CD4-positive, alpha-beta T cell (primary cell): ENCODE measurements at places on chromosomes 13 and 19. TPM values are rescaled to one million over a fixed set of nuclear protein-coding genes. Genes with fewer than 3 reads are reported as not detected.

- DNase-seq: no peak
- no peak overlapping the region for H3K27ac ChIP-seq
- no peaks in the 10 kb centered on the region for H3K4me1 ChIP-seq
Observed at GRCh38 chr13:100566543-100566942, 22.0 kb downstream of the GGACT start.

DNA sequence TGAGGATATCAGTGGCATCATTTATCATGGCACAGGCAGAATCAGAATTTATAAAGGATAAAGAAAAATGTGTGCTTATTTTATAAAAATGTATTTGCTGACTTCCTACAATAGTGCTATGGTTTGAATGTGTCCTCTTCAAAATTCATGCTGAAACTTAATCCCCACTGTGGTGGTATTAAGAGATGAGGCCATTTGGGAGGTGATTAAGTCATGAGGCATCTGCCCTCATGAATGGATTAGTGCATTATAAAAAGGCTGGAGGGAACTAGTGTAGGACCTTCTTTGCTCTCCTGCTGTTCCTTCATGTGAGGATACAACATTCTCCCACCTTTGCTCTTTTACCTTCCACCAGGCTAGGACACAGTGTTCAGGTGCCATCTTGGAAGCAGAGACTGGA, 212.8 kb downstream of the RFC3 start:
- H3K27me3 ChIP-seq: no peaks in the 10 kb centered on the region
- H3K4me1 ChIP-seq: no peaks in the 10 kb centered on the region
- no peaks in the 10 kb centered on the region for H3K36me3 ChIP-seq
- no peak overlapping the region for H3K4me3 ChIP-seq

PSG2 gene
- total RNA-seq: not detected

SEMA6B gene
- 0.14 TPM for total RNA-seq

DNA sequence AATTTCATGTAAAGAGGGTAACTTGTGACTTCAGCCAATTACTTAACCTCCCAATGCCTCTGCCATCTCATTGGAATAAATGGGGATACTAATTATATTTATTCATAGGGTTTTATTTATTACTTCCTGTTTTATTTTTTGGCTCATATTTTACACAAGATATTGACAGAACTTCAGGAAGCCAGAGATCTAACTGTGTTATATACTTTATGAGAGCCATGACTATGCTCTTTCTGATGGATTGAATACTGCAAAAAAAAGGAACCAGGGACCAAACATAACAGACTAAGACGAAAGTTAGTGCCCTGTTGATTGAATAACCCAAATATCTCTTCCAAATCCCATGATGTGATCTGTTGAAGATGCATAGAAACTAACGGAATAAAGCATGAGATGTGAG, 243.3 kb upstream of the STARD13 start:
- H3K36me3 ChIP-seq: no peaks in the 10 kb centered on the region
- DNase-seq: no peak
- no peak overlapping the region for H3K27ac ChIP-seq
- no peaks in the 10 kb centered on the region for H3K27me3 ChIP-seq
- no peaks in the 10 kb centered on the region for H3K4me1 ChIP-seq

GRCh38 chr19:51716925-51717324, 6.9 kb downstream of the HAS1 start:
- no peak overlapping the region for H3K27ac ChIP-seq
- H3K36me3 ChIP-seq: no peaks in the 10 kb centered on the region
- no peaks in the 10 kb centered on the region for H3K4me1 ChIP-seq
- H3K4me3 ChIP-seq: no peak overlapping the region
- H3K27me3 ChIP-seq: peaks cover 40% of the 10 kb centered on the region

STK11 gene
- total RNA-seq: 49.7 TPM

ERCC1 gene
- 32.6 TPM for total RNA-seq

DNA sequence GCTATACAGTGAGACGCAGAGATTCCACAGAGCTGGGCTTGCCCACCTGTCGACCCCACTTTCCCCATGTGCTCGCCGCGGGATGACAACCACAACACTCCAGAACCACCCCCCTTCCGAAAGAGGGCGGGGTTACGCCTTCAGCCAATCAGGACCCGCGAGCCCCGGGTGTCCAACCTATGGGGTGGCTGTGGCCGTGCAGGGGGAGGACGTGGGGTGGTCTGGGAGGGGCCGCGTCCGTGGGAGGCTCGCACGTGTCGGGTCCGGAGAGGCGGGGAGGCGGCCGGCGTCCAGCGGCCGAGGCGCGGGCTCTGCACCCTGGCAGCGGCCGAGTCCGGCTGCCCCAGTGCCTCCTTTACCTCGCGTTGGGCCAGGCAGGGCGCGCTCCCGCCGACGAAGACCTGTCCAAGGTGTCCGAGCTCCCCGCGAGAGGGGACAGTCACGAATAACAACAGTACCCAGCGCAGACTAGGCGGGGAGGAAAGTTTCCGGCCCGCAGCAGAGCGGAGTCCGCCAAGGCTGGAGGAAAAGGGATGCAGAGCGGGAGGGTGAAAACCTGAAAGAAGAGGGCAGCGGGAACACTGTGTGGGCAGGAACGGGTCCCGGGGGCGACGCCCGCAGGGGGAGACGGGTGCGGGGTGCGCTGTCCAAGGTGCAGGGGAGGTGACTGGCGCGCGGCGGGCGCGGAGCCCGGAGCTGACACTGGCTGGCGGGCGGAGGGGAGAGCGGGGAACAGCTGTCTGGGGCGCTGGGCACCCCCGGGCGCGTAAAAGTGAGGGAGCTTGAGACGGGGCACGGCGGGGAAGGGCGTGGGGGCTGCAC, 911 bp downstream of the ENOX1 start:
- no peaks in the 10 kb centered on the region for H3K36me3 ChIP-seq
- DNase-seq: no peak
- peak overlapping the region; percentile 12 for H3K4me3 ChIP-seq
- H3K27ac ChIP-seq: no peak overlapping the region
- H3K27me3 ChIP-seq: peaks cover 41% of the 10 kb centered on the region

- no peaks in the 10 kb centered on the region for H3K36me3 ChIP-seq
- no peak overlapping the region for H3K27ac ChIP-seq
- no peak for DNase-seq
Observed at GRCh38 chr19:1747285-1748114, 5.8 kb upstream of the ONECUT3 start.

- DNase-seq: no peak
- no peaks in the 10 kb centered on the region for H3K4me1 ChIP-seq
- no peak overlapping the region for H3K27ac ChIP-seq
- no peak overlapping the region for H3K4me3 ChIP-seq
- H3K36me3 ChIP-seq: no peaks in the 10 kb centered on the region
Observed at GRCh38 chr13:33348366-33348765, 62.8 kb upstream of the STARD13 start.

NAA16 gene
- total RNA-seq: 80.5 TPM

DNA sequence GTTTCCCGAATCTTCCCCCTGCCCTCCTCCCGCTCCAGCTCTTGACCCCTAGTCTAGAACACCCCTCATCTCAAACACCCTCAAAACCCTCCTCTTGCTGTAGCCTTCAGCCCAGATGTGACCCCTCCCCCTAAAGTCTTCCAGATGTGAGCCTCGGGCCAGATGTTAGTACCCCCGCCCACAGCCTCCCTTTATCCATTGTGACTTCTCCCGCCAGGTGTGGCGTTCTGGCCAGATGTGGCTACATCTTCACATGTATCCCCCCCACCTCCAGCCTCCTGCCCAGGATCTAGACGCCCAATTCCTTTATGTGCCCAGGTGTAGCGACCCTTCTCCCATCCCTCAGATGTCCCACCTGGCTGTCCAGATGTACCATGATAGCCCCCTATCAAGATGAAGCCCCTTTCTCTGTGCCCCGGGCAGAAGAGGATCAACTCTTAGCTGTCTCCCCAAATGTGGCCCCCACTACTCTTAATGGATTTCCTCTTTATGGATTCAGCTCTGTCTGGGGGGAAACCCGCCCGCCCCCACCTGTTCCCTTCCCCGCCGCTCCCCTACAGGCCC, 517 bp upstream of the LTBP4 start:
- no peak overlapping the region for H3K4me3 ChIP-seq
- peaks cover 39% of the 10 kb centered on the region for H3K27me3 ChIP-seq
- H3K27ac ChIP-seq: no peak overlapping the region

DNA sequence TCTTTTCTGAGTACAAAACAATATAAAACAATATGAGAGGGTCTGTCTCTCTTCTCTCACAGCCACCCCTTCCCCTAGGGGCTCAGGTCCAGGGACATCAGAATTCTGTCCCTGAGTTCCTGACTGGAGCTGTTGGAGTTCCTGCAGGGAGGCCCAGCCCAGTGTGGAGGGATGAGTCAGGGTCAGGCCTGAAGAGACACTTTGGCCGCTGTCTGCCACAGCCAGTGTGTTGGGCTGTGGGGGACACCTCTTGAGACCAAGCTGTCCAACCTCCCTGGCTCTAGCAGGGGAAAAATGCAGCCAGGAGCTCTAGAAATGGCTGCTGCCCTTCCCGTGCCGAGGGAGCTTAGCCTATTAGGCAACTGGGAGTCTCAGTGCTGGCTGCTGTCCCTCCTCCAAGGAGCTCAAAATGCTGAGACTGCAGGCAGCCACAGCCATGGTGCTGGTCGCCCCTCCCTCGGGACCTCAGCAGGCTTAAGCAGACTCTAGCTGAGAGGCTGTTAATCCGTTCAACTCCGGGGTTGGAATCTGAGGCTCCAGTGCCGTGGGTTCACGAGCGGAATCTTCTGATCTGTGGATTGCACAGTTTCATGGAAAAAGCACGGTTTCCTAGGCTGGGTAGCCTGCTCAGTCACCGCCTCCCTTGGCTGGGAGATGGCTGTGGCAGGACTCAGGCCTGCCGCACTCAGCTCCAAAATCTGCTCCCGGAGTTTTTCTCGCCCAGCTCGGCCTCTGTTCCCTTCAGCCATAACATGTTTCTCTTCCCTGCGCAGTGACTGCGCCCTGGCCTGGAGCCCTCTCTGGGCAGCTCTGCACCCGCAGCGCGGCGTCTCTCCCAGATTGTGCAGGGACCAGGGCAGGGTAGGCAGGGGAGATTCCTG, 3.8 kb upstream of the ZNF626 start:
- H3K27me3 ChIP-seq: no peaks in the 10 kb centered on the region
- H3K36me3 ChIP-seq: peaks cover 2% of the 10 kb centered on the region
- H3K4me1 ChIP-seq: peaks cover 14% of the 10 kb centered on the region
- no peak overlapping the region for H3K4me3 ChIP-seq
- no peak for DNase-seq

DNA sequence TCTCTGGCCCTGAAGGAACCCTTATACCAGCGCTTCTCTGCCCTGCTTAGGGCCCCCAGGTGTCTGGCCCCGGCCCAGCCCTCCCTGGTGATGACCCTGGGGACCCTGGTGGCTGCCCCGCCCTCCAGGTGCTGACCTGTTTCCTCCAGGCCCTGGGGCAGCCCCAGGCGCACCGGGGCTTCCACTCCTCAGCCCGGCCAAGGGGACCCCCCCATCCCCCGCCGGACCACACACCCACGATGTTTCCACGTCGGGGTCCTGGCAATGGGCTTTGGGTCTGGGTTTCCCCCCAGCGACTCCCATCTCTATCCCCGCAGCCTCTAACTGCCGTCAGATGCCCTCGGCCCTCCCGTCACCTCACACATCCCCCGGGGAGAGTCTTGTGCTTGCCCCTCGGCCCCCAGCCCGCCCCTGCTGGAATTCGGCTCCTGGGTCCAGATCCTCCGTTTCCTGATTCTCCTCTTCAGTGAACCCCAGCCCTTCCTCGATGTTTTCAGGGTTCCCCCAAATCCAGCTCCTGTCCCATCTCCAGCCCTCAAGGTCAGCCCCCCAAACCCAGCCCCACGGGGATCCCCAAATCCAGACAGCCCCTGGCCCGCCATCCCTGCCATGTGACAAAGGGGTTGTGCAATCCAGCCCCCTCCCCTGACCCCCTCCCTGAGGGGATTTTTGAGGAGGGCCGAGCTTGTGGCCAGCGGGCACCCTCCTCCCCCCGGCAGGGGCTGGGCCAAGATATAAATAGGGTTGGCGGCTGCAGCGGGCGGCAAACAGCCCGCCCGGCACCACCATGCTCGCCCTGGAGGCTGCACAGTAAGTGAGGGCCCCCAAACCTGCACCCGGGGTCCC, at the start of gene SPIB:
Gene SPIB (plus strand): TSS at position 763 of the 846 bp plus-strand sequence. CDS start 25 bp downstream, at position 788.
- DNase-seq: no peak
- H3K4me1 ChIP-seq: peaks cover 10% of the 10 kb centered on the region
- peaks cover 20% of the 10 kb centered on the region for H3K27me3 ChIP-seq

ZNF534 gene
- total RNA-seq: not detected

ZNF181 gene
- 2.0 TPM for total RNA-seq

DNA sequence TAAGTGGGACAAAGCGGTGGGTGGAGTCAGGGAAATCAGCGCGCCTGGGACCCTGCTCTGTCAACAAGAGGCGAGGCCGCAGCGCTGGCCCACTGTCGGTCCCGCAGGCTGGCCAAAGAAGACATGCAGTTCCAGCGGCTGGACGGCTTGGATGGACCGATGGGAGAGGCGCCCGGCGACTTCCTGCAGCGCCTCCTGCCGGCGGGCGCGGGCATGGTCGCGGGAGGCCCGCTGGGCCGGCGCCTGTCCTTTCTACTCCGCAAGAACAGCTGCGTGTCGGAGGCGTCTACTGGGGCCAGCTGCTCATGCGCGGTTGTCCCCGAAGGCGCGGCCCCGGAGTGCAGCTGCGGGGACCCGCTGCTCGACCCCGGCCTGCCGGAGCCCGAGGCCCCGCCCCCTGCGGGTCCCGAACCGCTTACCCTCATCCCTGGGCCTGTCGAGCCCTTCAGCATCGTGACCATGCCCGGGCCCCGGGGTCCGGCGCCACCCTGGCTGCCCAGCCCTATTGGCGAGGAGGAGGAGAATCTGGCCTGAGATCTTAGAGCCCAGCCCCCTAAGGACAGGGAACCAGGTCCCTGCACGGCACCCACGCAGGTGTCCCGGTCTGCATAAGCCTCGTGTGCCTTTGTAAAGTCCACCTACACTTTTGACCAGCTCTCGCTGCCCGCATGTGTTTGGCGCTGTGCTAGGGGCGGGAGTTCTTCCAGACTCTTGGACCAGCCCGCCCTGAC, 6.1 kb downstream of the BEST2 start:
- no peaks in the 10 kb centered on the region for H3K36me3 ChIP-seq
- H3K4me1 ChIP-seq: peaks cover 14% of the 10 kb centered on the region
- peak; percentile 62 for DNase-seq
- no peak overlapping the region for H3K4me3 ChIP-seq
- H3K27me3 ChIP-seq: peaks cover 11% of the 10 kb centered on the region

SIGLEC12 gene
- total RNA-seq: not detected

IL11 gene
- 0.92 TPM for total RNA-seq

GRCh38 chr13:33846303-33847062, 28.5 kb downstream of the RFC3 start:
- no peaks in the 10 kb centered on the region for H3K27me3 ChIP-seq
- H3K27ac ChIP-seq: no peak overlapping the region
- no peak overlapping the region for H3K4me3 ChIP-seq
- DNase-seq: no peak
- no peaks in the 10 kb centered on the region for H3K4me1 ChIP-seq

- H3K27ac ChIP-seq: no peak overlapping the region
- H3K4me1 ChIP-seq: no peaks in the 10 kb centered on the region
- DNase-seq: no peak
- H3K36me3 ChIP-seq: no peaks in the 10 kb centered on the region
Observed at GRCh38 chr13:43359536-43359935, 336.1 kb downstream of the DNAJC15 start.

- no peaks in the 10 kb centered on the region for H3K27me3 ChIP-seq
- no peak overlapping the region for H3K4me3 ChIP-seq
- no peaks in the 10 kb centered on the region for H3K36me3 ChIP-seq
- H3K27ac ChIP-seq: no peak overlapping the region
- H3K4me1 ChIP-seq: no peaks in the 10 kb centered on the region
- DNase-seq: no peak
Observed at GRCh38 chr13:22505489-22505888, 675.3 kb upstream of the SGCG start.
